ENCODE measurements at places on chromosomes 6 and 20.

- DNase-seq, result no peak
Measured at GRCh38 chr6:112370946-112371345, 23.8 kb downstream of the RFPL4B start.

GRCh38 chr6:22596011-22596410, 26.6 kb downstream of the HDGFL1 start:
- DNase-seq, result no peak

DNA sequence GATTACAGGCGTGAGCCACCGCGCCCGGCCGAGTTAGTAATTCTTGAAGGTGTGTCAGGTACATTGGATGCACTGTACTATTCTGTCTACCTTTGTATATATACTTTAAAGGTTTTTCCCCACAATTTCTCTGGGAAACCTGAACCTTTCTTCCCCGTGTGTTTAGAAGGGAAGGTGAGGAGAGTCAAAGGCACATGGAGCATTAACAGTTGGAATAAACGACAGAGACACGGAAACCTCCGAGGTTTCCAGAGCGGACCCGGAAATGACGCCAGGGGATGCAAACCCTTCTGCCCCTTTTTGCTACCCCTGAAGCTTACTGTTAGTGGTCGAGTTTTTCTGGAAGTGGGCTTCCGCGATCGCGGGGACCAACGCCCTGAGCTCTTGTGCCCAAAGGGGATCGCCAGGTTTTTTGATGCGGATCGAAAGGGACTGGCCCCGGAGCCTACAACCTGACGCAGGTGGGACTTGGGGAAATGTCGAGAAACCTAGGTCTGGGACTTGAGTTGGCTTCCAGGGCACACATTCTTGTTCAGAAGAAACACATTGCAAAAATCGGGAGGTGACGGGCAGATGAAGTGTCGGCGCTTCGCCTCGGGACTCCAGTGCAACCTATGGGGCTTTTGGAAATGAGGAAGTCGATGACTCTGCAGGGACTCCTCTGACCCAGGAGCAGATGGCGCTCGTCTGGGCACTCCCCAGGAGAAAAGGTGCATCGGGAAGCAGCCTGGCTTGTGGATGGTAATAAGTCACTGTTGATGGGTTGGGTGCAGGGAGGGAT, 218.2 kb downstream of the OR2B2 start:
- peak; percentile 77 for DNase-seq

DNA sequence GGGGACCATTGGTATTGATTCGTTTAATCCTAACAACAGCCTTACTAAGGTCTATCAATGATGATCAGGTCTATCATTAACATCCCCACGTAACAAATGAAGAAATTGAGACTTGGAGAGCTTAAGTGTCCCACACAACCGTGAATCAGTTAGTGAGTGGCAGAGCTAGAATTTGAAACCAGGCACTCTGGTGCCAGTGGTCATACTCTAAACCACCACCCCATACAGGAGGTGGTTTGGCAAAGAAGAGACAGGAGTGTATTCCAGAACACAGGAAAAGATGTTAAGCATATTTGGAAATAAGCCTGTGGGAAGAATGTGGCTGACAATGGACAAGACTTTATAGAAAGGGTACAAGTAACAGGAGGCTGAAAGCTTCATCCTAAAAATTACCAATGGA, 35.7 kb upstream of the MARCKS start:
- no peak for DNase-seq

GRCh38 chr6:152499931-152500330, 137.2 kb downstream of the SYNE1 start:
- DNase-seq, result no peak

DNA sequence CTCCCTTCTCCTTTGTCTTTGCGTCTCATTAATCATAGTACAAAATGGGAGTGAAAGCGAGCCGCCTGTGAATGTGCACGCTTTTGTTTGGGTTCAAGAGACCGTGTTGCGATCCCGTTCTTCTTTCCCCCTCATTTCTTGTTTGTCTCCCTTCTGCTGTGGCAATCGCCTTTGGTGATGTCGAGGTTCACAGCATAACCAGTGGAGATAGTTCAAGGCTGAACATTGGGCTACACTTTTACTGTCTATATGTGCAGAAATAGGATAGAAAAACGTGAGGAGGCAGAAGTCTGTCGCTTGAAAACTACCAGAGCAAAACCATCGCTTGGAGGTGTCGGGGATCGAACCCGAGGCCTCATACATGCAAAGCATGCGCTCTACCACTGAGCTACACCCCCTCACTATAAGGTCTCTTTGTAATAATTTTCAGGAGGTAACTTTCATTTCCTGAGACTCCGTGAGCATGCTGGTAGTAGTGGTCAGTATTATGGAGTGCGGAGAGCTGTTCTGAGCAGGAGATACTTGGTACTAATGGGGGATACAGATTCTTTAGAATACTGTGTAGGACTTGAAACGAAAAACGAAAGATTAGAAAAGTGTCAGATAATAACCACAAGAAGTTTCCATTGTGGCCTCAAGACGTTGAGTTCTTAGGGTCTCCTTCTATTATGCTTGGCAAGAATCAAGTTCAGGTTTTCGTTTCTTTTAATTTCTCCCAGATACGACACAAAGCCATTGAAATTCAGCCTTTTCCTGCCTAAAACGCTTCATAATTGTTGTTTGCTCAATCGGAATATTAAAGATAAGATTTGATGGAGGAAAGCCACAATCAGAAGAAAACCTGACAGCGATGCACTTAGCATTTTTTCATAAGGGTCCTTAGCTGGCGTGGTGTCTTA, 106.6 kb downstream of the TRIM27 start:
- peak; percentile 69 for DNase-seq

GRCh38 chr6:122367171-122367570, 32.3 kb upstream of the HSF2 start:
- no peak for DNase-seq

- DNase-seq, result no peak
Measured at GRCh38 chr20:60395991-60396390, 437.8 kb downstream of the CDH26 start.

GRCh38 chr6:161274898-161275297, 1.0 kb upstream of the AGPAT4 start:
- no peak for DNase-seq

GRCh38 chr20:53087037-53087777, 115.0 kb downstream of the TSHZ2 start:
- DNase-seq, result no peak

DNA sequence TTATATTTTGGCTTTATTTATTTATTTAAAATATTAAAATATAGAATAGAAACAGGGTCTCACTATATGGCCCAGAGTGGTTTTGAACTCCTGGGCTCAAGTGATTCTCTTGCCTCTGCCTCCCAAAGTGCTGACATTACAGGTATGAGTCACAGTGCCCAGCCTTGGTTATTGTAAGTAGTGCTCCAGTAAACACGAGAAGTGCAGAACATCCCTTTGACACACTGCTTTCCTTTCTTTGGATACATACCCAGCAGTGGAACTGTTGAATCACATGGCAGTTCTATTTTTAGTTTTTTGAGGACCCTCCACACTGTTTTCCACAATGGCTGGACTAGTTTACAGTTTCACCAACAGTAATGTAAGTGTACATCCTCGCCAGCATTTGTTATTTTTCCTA, 203.9 kb downstream of the PHF3 start:
- DNase-seq, result no peak

DNA sequence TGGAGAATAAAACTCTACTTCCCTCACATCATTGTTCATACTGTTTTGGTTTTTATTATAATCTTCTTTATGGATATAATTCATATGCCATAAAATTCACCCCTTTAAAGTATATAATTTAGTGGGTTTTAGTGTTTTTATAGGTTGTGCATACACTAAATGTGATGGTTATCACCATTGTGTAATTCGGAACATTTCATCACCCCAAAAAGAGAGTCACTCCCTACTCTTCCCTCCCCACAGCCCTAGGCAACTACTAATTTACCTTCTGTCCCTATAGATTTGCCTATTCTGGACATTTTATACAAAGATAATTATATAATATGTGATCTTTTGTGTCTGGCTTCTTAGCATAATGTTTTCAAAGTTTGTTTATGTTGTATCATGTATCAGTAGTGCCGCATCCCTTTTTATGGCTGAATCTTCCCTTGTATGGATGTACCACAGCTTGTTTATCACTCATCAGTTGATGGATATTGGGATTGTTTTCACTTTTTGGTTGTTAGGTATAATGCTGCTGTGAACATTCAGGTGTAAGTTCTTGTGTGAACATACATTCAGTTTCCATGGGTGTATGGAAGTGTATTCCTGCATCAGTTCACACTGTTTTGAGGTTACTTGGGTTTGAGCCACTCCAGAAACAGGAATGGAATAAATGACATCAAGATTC, 4.2 kb downstream of the TM9SF4 start:
- DNase-seq, result peak; percentile 5

DNA sequence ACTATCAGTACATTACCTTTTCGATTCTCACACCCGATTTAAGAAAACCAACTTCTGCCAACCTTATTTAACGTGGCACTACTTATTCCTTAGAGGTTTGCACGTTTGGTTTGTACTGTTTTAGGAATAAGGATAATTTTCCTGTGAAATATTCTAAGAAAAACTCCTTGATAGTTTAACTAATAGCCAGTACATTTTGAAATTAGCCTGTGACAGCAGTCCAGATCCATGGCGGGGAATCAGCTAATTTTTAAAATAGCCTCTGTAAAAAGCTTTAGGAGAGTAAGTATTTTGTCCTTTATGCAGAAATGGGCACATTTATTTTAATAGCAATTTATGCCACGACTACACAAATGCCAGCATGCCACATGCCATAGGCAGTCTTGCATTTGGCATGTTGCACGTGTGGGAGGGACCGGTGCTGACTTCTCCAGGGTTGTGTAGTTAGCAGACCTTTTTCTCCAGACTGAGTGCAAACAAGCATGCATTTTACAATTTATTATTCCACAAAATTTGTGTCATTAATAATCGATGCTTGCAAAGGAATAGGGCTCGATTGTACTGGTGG, 6.2 kb downstream of the FOXC1 start:
- no peak for DNase-seq

- DNase-seq, result no peak
Measured at GRCh38 chr20:39090906-39091305, 128.8 kb downstream of the DHX35 start.

DNA sequence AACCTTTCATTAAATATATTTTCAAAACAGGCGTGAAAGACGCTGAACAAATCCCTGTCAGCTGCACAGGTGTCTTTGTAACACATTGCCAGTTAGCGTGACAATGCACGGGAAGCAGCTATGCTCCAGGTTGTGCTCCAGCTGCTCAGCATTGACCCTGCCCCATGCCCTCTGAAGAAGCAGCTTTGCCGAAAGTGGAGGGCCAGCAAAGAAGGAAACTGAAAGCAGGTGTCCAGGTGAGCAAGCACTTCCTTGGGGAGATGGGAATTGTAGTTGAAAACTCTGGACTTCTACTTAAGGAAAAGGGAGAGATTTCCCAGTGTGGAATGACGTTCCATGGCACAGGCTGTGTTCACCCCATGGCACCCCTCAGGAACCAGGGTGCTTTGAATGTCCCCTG, 125.7 kb downstream of the TTLL2 start:
- DNase-seq, result no peak

DNA sequence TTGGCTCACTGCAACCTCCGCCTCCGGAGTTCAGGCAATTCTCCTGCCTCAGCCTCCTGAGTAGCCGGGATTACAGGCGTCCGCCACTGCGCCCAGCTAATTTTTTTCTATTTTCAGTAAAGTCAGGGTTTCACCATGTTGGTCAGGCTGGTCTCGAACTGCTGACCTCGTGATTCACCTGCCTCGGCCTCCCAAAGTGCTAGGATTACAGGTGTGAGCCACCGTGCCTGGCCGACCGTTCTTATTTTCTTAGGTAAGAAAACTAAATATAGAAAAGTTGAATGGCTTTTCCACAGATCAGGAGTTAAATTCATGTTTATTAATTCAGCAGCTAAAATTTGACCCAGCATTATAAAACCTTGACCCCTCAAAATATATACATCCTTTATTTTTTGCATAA, 238.7 kb downstream of the TRDN start:
- DNase-seq, result no peak

- DNase-seq, result no peak
Measured at GRCh38 chr6:108947114-108947854, 99.1 kb downstream of the ARMC2 start.

DNA sequence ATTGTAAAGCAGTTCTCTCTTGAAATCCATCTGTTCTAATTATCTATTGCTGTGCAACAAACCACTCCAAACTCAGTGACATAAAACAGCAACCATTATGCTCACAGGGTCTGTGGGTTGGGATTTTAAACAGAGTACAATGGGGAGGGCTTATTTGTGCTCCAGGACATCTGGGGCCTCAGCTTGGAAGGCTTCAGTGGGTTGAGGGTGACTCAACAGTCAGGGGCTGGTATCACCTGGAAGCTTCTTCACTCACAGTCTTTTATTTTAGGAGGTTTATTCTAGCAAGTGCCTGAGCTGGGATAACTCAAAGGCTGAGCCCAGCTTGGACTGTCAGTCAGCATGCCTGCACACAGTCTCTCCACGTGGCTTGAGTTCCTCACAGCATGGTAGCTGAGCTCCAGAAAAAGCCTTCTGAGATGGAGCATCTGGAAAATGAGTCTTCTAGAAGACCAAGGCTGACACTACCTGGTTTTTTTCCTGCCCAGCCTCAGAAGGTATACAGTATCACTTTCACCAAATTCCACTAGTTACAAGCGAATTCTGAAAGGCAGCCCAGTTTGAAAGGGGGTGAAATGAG, 234.6 kb upstream of the ID4 start:
- no peak for DNase-seq

GRCh38 chr6:113276601-113277000, 580.5 kb upstream of the MARCKS start:
- DNase-seq, result no peak

GRCh38 chr6:17892097-17892686, 95.2 kb downstream of the KIF13A start:
- DNase-seq, result no peak

DNA sequence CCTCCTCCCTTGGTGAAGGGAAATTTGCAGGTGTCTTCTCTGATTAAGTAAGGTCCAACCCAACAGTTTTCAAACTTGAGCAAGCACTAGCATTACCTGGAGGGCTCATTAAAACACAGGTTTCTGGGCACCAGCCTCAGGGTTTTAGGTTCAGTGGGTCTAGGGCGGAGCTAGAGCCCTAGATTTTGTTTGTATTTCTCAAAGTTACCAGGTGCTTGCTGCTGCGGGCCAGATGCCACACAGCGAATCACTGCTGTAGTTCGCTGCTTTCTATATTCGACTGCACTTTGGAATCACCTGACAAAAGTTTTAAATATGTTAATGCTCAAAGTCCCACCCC, 869 bp downstream of the COL21A1 start:
- DNase-seq, result no peak

All from islet precursor cell (in vitro differentiated cells).